ENCODE measurements at places on chromosomes 1 and 21. TPM values are rescaled to one million over a fixed set of nuclear protein-coding genes. Genes with fewer than 3 reads are reported as not detected.

LDLRAD1 gene
- total RNA-seq, result not detected

ETV3 gene
- total RNA-seq, result 89.7 TPM

ACTL8 gene
- total RNA-seq, result not detected

TUT4 gene
- 56.9 TPM for total RNA-seq

TBX15 gene
- total RNA-seq, result 3.7 TPM

ADORA3 gene
- 0.64 TPM for total RNA-seq

WNT3A gene
- 4.7 TPM for total RNA-seq

DNA sequence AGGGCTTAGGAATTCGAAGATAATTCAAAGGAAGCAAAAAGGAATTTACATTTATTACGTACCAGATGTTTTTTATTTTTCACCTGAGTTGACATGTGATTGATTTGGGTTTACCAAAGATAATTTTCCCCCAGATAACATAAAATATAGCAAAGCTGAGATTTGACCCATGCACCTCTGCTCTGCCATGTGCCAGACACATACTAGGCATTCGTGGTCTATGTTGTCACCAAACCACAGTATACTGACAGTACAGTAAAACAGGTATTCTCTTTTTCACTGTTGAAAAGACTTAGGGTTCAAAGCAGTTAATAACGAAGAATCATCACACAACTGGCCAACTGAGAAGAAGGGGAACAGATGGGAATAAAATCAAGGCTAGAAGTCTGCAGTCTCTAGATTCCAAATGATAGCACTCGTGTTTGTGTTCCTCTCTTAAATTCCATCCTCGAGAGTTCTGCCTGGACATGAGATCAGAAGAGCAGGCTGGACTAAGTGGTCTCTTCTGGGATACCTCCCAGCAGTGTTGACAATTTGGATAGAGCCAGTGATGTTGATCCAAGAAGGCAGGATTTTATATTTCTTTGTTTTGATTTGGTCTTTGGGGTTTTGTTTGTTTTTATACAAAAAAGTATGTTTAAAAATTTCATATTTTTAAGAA lies 85.3 kb upstream of the RAVER2 start:
- DNase-seq, result no peak

DNA sequence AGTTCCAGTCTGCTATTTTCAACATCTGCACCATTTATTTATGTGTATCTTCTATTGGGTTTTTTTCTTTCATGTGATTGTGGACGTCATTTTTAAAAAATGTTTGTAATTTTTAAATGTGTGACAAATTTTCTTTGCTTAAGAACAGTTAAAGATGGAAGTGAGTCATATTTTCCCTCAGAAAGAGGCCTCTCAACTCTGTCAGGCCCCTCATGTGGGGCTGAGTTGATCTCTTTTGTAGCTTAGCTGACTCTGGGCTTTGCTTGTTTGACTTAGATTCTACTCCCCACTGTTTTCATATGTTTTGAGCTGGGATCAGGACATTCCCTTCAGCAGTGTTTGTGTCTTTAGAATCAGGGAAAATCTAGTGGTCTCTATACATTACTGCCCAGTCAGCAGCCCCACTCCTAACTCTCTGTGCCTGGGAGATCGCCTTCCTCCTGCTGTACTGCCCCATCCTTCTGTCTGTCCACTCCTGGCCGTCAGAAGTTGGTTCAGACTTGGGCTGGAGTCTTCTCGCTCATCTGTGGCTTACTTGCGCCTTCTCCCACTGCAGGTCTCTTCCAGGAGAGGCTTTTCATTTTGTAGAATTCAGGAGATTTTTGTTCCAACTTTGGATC lies 137.4 kb downstream of the DYRK1A start:
- no peak for DNase-seq

DNA sequence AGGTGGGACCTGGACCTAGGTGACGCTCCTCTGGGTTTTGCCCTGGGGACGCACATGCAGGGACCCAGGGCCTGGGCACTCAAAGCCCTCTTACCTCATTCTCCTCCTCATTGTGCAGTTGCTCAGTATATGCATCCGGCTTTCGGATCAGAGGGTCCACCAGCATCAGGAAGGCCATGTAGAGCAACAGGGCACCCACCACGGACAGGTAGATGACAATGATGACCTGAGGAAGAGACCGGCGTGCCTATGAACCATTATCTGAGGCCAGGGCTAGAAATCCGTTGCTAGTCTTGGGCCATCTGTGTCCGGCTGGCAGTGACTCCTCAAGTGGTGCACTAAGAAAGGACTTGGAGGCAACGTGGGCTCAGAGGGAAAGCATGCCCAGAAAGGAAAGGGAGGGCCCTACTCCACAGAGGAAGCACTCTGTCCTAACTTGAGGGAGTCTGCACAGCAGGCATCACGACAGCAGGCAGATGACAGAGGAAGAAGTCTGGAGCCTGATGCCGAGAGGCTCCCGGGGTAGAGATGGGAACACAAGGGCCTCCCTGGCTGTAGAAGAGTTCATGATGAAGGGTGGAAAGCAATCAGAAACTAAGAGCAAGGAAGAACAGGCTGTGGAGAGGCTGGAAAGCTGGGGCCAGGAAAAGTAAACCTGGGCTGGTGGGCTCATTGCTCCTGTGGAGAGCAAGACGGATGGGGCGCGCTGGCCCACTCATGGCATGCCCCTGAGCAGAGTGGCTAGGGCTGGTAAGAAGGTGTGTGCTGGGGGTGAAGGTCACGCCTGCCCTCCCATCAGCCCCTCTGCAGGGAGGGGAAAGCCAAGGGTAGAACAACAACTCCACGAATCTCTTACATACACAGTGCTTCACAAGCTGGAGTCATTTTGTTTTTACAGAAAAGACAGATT lies 10.3 kb downstream of the TMEM9 start:
- DNase-seq, result peak; percentile 43

- no peak for DNase-seq
These were observed 54.7 kb downstream of the B3GALT5 start for GRCh38 chr21:39667353-39667891.

GRCh38 chr1:46508757-46509156 lies 19.1 kb downstream of the DMBX1 start:
- DNase-seq, result no peak

- no peak for DNase-seq
These were observed 183.6 kb downstream of the TTLL7 start for GRCh38 chr1:83815330-83815729.

- no peak for DNase-seq
These were observed 32.8 kb upstream of the SCMH1 start for GRCh38 chr1:41274752-41275545.

GRCh38 chr21:33866826-33867225 lies 48.8 kb downstream of the ATP5PO start:
- DNase-seq, result no peak

- no peak for DNase-seq
These were observed 121.5 kb downstream of the SIM2 start for GRCh38 chr21:36820176-36821031.

GRCh38 chr1:155272466-155273342 lies 600 bp downstream of the CLK2 start:
- DNase-seq, result no peak

DNA sequence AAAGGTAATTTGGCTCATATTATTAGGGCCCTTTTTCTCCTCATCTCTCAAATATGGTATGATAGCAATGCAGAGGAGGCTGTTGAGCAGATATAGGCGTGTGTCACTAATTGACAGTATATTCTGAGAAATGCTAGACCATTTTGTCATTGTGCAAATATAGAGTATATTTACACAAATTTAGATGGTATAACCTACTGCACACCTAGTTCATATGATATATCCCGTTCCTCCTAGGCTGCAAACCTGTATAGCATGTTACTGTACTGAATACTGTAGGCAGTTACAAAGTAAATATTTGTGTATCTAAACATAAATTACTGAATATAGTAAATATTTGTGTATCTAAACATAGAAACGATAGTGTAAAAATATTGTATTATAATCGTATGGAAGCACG lies 8.6 kb downstream of the ZBTB37 start:
- DNase-seq, result no peak

GRCh38 chr1:174040387-174040786 lies 18.2 kb upstream of the RC3H1 start:
- DNase-seq, result no peak

GRCh38 chr1:62175568-62176179 lies 19.0 kb upstream of the L1TD1 start:
- no peak for DNase-seq

GRCh38 chr1:240499012-240499411 lies 112.9 kb downstream of the GREM2 start:
- DNase-seq, result no peak

DNA sequence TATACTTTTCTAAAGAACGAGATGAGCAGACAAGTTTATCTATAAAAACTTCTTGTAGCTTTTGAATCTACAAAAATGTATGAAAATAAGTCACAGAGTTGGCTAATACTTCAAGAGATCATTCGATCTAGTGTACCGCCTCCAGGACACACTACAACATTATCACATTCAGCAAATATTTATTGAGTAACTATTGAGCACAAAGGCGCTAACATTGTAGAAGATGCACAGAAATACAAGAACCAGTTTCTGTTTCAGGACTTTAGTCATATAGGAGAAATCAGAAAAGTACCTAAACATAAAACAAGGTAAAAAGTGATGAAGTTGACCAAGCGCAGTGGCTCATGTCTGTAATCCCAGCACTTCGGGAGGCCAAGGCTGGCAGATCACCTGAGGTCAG lies 20.6 kb downstream of the WASF2 start:
- no peak for DNase-seq

GRCh38 chr1:17191990-17192242 lies 13.0 kb upstream of the PADI1 start:
- DNase-seq, result no peak

All from suprapubic skin (tissue), 4 donors.